ENCODE measurements at places on chromosomes 1 and 21.

DNA sequence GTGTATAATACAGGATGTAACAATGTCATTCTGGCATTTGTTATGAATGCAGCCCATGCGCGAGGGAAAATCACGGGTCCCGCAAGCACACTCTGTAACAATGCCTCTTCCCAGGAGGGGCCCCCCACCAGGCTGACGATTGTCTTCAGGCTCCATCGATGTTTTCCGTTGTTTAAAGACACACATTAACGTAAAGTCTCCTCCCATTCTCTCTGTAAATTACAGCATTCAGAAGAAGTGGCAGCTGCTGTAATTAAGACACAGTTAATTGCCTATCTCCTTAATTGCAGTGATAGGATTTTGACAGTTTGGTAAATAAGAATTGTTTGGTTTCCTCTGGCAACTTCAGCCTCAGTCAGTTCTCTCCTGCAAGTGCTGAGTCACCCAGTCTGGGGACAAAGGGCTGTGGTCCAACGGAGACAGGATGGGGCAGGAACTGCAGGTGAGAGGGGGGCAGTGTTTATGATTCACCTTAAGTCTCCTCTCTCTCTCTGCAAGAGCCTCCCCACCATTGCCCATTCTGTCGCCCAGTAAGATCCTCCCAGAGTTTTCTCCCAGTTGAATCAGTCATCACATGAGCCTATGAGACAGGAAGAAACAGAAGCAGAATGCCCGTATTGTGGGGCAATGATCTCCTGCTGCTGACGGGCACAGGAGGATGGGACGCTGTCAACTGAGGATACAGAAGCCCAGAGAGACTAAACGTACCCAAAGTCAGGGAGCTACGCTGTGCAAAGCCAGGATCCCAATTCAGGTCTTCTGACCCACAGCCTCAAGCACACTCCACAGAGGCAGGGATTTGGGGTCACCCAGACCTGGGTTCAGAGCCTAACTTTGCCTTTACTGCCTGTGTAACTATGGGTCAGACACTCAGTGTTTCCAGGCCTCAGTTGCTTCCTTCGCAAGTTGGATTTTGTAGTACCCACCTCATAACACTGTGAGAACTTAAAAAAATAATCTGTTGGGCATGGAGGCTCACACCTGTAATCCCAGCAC, 110.0 kb downstream of the ADSS2 start:
- DNase-seq = no peak

- no peak for DNase-seq
These were observed 39.3 kb upstream of the EYA3 start for GRCh38 chr1:28127617-28128257.

DNA sequence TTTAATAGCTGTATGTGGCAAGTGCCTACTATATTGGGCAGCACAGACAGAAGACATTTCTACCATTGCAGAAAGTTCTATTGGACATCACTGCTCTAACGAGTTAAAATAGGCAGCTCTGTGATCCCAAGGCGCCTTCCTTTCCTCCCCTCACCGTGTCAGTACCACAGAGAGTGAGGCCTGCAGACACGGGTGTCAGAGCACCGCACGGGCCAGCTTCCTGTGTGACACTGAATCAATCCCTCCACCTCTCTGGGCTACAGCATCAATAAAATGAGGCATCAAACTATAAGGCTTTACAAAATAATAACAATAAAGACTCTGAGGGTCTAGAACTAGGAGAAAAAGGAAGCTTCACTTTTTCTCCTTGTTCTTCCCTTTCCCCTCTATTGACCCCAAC, 246.7 kb downstream of the FOXD2 start:
- no peak for DNase-seq

GRCh38 chr1:175792136-175792535, 48.7 kb upstream of the TNR start:
- no peak for DNase-seq

DNA sequence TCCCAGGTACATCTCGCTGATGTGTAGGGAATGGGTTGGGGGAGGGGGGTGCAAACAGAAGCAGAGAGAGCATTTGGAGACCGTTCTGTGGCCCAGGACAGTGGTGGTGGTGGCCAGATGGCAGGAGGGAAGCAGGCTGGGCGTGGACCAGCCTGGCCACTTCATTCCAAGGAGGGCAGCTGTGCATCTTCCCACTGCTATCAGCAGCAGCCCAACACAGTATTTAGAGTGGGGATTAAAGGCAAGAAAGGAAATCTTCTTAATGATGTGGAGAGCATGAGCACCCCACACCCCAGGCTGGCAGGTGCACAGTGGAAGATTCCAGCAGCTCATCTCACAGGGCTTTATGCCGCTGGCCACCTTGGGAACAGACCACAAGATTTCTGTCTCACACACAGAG, 198.7 kb downstream of the NPHP4 start:
- no peak for DNase-seq

DNA sequence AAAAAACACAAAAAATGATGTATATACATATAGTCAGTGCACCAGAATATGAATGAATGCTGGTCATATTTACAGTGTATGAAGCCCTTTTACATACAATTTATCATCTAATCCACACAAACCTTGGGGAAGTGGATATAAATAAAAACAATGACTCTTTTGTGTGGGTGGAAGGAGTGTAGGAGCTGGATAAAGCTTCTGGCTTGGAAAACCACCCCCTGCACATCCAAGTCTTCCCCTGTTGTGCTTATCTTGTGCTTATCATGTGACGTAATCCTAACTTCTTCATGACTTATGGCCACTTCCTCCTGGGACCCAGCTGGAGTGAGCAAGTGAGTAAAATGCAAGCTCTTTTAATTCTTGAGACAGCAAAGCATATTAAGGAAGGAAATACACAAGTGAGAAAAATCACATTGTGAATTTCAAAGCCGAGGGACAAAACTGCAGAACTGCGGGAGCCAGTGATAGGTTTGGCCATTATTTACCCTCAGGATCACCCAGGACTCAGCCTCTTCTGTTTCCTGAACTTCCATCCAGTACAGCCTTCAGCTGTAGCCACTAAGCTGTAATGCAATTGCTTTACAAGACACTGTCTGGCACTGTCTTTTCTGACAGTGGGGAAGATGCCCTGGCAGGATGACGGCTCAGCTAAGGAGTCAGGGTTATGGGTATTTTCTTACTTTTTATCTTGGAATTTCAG, 104.0 kb upstream of the PPM1J start:
- DNase-seq = peak; percentile 94

- peak; percentile 38 for DNase-seq
These were observed 37.3 kb downstream of the PABPC4 start for GRCh38 chr1:39539252-39539790.

GRCh38 chr1:225926551-225927113, 2.6 kb upstream of the PYCR2 start:
- no peak for DNase-seq

GRCh38 chr1:26616881-26617280, 78.9 kb upstream of the ARID1A start:
- DNase-seq = no peak

DNA sequence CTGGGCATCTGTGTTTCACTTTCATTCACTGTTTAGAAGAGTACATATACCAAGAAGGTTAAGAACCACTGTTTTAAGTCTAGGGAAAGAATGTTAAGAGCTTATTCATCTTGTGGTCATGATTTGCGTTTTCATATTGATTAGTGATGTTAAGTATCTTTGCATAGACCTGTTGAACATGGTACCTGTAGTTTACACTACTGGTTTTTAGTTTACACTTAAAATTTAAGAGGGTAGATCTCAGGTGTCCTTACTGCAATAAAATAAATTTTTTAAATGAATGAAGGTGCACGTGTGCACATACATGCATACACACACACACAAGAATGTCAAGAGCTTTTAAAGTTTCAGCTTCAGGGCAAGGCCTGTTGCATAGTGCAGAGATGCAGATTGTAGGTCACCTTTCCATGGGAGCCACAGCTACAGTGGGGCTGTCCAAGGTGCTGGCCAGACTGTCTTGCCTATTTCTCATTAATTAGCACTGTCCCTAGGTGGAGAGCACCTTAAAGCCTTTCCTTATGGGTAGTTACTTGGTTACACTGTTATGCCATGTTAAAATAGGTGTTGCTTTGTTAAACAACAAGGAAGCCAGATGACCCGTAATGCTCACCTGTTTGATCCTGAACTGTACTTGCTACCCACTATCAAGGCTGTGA, 543.0 kb upstream of the DAB1 start:
- DNase-seq = no peak

- DNase-seq = peak; percentile 52
These were observed 39.8 kb downstream of the TGFBR3 start for GRCh38 chr1:91846007-91846638.

GRCh38 chr1:113659035-113659434, 100.3 kb downstream of the PHTF1 start:
- DNase-seq = no peak

DNA sequence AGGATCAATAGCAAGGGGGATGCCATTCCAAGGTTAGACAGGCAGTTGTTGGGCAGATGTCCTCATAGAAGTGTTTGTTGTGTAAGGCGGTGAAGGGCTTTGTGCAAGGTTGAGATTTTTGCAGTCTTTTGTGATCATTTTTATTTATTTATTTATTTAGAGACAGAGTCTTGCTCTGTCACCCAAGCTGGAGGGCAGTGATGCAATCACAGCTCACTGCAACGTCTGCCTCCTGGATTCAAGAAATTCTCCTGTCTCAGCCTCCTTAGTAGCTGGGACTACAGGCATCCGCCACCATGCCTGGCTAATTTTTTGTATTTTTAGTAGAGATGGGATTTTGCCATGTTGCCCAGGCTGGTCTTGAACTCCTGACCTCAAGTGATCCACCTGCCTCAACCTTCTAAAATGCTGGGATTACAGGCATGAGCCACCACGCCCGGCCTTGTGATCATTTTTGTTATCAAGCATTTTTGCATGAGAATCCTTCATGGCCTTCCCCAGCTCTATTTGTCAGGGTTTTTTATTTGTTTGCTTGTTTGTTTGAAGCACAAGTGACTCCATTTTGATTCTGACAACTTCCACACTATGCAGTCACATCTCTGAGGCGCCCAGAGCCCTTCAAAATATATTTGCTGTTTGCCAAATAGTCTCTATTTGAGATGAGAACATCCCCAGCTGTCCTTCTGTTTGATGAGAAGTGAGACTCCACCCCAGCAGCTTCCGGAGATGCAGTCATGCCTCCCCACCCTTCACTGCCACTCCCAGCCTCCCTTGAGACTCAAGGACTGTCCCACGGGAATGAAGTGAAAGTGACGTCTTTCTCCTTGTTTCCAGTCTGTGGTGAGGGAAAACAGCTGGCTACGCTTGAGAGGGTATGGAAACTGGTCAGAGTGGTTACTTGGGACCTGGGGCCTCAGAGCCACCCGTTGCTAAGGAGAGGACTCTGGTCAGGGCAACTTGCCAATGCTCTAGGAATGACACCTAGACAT, 38.0 kb downstream of the TMEM50B start:
- no peak for DNase-seq

GRCh38 chr1:206472024-206472423, 1.7 kb downstream of the IKBKE start:
- no peak for DNase-seq

- no peak for DNase-seq
These were observed 252.8 kb downstream of the FOXD2 start for GRCh38 chr1:47690341-47691250.

DNA sequence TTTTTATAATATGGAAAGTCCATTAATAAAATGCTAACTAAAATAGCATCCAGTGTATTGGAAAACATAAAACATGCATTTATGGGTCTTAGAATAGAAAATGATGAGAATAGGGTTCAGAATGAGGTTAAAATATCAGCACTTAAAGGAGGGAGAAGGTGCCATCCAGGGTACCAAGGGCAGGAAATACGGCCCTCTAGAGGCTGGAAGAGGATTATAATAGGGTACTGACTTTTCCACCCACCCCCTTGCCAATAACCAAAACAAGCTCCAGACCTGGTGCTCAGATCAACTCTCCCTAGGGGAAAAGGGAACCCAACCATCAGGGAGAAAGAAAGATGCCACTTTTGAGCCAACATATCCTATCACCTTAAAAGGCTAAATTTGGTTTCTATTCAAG, 26.7 kb downstream of the ASTN1 start:
- no peak for DNase-seq
